NCI-H1417 treated with DMSO at 0.1 percent for 48 hours (cell line): ENCODE measurements at places on chromosomes 13 and 19.
A peak's percentile ranks its signal among the peaks of the same experiment; 100 is the strongest.

DNA sequence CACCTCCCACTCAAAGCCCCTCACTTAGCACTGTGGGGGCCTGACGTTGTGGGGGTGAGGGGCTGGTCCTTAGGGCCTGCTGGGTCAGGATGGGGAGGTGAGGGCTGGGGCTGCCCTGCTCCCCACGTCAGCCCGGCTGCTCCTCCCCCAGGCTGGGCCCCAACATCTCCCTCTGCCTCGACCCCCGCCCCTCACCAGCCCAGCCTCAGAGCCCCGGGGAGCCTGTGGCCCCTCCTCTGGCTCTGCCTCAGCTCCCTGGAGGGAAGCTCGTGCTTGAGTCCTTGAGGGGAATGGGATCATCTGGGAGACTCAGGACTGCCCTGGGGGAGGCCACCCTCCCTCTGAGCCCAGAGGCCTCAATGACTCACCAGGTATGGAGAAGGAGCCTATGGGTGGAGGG, 6.8 kb downstream of the LILRA4 start:
- no peak for DNase-seq

DNA sequence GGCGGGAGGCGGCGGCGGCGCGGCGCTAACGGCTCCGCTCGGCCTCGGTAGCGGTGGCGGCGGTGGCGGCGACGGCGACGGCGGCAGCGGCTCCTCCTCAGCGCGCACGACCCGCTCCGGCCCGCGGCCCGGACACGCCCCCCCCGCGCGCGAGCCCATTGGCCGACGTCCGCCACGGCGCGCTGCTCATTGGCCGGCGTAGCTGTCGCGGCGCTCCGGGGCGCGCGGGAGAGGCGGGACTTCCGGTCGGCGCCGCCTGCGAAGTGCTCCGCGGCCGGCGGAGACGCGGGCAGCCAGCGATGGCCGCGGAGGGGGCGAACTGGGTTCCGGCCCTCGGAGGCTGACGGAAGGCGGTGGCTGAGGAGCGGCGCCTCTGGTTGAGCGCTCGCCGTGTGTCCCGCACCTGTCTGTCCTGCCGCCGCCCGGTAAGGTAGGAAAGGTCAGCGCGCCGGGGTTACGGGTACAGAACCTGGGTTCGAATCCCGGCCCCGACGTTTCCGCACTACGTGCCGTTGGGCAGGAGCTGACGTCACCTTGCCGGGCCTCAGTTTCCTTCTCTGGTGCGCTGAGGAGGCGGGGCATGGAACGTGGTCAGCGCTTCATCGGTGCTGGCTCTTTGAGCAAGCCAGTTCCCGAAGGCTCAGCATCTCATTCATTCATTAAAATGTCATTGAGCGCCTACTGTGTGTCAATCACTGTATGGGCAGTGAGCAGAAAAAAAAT, at the start of gene ELAVL1:
TSS of gene ELAVL1 (minus strand) at position 108 of the 723 bp plus-strand sequence. CDS start 13,826 bp downstream, outside the sequence.
- DNase-seq, result peak; percentile 32

GRCh38 chr19:38387550-38388348, at the start of gene GGN:
GGN (minus strand) TSS chr19:38388034; CDS start chr19:38387261, 773 bp downstream.
- DNase-seq, result peak; percentile 55

GRCh38 chr19:38055010-38055409, 148.0 kb downstream of the SIPA1L3 start:
- DNase-seq, result no peak

GRCh38 chr13:32737679-32738078, 151.4 kb downstream of the PDS5B start:
- DNase-seq, result no peak

- DNase-seq, result no peak
These were observed 14.0 kb downstream of the XRCC1 start for GRCh38 chr19:43561139-43561970.

GRCh38 chr19:3135961-3136683, at the start of gene GNA15:
GNA15 (plus strand) TSS chr19:3136033; CDS start chr19:3136451, 418 bp downstream.
- DNase-seq, result no peak

DNA sequence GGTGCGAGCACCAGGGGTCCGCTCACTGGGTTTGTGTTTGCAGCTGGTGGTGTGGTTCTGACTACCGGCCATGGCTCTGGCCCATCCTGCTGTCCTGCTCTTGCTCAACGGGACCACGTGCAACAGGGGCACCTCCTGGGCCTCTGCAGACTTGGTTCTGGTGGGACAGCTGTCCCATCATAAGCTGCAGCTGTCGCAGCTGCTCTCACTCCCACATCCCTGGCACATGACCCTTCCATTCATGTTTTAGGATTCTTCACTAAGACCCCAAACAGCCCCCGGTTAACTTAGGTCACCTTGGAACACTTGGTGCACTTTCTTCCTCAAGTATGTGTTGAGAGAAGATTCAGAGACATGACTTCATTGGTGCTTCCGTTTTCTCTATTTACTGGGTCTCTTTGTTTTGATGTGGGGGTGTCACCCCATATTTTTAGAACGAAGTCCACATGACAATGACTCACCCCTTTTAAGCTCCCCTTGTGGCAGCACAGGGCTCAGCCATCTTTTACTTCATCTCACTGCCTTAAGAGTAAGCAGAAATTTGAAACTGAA, 68.4 kb upstream of the ARHGEF7 start:
- no peak for DNase-seq

DNA sequence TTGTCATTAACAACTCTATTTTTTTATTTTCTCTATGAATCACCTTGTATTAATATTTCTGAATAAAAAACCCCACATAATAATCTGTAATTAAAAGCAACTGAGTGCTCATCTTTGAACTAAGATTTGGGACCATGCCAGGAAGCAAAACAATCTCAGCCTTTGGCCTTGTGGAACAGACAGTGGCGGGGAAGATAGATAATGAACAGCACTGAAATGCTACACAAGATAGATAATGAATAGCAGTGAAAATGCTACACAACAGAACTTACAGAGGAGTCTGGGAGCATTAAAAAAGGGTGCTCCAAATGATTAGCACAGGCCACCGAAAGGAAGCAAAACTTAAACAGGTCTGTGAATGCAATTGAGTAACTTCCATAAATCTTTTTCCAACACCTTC, 134.9 kb downstream of the GPC5 start:
- DNase-seq, result no peak

DNA sequence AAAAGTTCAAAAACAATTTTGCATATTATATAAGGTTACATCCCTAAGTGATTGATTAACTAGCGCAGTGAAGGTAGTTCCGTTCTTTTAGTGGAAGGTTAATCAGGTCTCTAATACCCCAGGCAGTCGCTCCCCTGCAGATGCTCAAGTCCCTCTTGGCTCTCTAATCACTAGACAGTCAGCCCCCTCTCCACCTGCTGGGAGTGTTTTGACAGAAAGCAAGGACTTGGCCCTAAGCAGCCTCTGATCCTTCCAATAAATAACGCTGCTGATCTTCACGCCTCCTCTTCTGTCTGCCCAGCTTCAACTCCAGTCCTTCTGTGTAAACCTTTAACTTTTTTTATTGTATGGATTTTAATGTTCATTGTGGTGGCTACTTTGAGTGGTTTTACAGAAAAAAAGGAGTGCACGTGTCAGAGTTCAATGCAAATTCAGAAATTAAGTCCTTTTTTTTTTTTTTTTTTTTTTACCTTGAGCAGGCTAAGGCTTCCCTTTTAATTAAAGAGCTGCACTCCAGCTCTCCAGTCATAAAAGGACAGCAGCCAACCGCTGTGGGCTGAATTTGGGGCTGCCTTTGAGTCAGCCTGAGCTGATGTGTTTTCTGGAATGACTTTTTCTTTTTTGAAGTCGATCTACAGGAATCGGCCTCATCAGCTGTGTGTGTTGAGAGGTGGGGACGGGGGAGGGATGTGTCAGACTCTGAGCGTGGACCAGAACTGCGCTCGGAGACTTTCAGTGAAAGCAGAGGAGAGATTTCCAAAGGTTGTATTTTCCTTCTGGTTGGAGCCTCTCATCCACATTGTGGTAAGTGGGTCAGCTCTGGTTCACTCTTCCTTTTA, 33.8 kb upstream of the MYO16 start:
- no peak for DNase-seq

- DNase-seq, result no peak
These were observed 746.6 kb downstream of the UQCRFS1 start for GRCh38 chr19:28466107-28467045.

DNA sequence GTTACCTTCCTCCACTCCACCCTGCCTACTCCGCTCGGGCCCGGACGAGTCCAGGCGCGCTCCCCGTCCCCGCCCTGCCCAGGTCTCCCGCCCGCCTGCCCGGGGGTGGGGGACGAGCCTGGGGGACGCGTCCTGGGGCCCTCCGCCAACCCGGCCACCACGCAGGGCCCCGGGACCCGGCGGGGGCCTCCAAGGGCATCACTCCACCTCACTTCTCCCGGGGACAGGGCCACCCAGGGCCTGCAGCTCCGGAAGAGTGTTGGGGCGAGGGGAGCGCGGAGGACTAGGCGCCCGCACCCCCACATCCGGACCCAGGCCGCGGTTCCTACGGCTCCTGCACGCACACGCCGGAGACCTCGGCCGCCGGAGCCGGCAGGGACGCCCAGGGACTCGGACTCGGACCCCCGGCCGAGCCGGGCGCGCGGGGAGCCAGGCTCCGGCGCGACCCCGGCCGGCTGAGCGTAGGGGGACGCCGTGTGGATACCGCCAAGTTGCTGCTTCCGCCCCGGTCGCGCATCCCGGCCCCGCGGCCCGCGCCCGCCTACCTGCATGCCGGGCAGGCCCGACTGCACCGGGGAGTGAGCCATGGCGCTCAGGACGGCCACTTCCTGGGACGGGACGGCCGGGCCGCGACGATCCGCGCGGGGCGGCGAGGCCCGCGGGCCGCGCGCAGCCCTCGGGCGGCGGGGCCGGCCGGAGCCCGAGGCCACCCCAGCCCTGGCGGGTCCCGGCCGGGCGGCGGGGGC, 534 bp downstream of the STK24 start:
- DNase-seq, result no peak

DNA sequence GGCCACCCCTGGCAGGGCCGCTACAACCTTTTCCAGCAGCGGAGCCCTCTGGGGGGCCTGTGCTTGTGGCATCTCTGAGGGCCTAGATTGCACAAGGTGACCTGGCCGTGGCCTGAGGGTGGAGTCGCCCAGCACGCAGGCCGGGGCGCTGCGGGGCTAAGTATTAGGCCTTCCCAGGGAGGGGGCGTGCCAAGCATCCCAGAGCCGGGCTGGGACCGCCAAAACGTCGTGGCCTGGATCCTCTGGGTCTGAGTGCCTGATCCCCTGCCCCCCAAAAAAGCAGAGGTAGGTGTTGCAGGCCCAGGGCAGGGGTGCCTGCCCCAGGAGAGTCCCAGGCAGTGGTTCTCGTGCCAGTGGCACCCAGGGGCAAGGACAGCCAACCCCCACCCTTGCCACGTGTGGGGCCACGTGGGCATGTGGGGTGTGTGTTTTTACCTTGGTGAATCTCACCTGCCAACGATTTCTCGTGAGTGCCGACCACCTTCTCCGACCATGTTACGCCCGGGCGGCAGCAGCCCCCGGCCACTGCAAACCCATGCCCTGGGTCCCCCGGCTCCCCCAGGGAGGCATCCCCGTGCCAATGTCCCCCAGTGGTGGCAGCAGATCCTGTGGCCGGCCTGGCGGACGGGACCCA, 12.6 kb upstream of the GNA15 start:
- DNase-seq, result no peak

DNA sequence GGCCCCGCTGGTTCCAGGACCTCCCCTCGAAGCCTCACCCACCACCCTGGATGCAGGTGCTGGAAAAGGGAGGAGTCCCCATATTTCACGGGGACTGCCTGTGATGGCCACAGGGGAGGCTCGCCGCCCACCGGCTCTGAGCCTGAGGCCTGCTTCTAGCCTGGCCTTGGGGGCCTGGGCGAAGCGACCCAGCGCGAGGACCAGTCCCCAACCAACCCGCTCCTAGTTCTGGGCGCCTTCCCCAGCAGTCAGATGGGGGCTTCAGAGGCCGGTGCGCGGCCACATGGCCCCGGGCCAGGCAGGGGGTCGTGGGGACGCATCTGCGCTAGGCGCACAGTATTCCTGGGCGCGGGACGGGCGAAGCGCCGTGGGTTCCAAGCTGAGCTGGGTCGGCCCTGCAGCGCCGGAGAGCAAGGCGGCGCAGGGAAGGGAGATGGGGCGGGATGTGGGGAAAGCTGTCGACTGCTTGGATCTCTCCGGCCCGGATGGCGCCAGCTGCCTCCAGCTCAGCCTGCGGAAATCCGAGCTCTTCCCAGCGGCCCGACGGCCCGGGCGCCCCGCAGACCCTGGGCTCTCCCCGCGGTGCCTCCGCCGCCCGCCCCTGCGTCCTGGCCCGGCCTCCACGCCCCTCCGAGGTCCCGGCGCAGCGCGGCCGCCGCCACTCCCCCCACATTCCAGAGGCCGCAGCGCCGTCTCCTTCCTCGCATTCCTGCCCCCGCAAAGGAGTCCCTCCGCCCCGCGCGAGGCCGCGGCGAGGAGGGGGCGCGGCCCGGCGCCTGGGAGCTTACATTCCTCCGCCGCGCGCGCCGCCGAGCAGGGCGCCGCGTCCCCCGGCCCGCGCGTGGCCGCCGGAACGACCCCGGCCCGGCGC, at the start of gene WTIP:
TSS of gene WTIP (plus strand) at position 788 of the 871 bp plus-strand sequence. CDS start 217 bp downstream, outside the sequence.
- no peak for DNase-seq

DNA sequence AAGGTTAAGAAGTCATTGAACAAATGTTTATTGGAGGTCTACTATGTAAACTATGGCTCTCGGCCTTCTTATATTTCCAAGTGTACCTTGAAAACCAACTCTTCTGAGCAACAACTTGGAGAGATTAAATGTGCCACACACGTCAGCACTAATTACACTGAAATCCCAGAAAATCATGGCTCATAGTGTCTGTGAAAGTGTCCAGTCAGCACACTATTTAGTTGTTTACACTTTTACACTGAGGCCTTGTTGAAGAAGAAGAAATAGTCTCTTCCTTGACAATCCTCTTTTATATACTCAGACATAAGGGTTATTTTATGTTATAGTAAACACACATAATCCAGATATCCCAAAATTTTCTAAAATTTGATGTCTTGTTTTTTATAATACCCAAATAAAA, 30.9 kb upstream of the NBEA start:
- no peak for DNase-seq

DNA sequence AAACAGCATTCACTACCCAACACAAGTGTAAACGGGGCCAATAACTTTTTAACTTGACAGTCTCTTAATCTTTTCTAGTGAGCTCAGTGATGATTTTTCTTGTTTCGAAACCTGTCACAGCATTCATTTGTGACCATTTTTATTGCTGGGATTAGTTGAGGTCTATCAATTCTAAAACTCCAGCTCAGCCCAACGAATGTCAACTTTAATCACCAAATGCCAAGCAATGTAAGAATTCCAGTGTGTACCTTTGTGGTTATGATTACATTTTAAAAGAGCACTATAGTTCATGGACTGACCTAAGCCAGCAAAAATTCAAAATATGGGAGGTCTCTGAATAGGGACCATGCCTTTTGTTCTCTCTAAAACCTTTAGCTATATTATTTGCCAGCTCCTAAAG, 694.3 kb upstream of the SGCG start:
- DNase-seq, result no peak

DNA sequence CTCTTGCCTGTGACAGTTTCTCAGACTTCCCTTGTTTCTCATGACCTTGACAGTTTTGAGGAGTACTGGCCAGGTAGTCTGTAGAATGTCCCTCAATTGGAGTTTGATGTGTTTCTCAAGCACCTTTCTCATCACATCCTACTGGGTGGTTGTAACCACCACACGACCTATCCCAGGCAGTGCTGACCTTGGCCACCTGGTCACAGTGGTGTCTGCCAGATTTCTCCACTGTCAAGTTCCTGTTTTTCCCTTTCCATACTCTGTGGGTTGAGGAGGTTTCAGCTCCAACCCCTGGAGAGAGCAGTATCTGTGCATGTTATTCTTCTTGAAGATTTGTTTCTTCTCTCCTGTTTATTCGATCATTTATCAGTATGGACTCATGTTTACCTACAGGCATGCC, 8.4 kb upstream of the UPF3A start:
- DNase-seq, result no peak

GRCh38 chr13:59304596-59304995, 859.1 kb downstream of the DIAPH3 start:
- DNase-seq, result no peak
